Stimulated activated CD4-positive, alpha-beta T cell treated with anti-CD3 and anti-CD28 coated beads, Interleukin-2, amount 100 ng/mL, for 4 hours (primary cell): ENCODE measurements at places on chromosomes 11 and 22.
A peak's percentile ranks its signal among the peaks of the same experiment; 100 is the strongest.

DNA sequence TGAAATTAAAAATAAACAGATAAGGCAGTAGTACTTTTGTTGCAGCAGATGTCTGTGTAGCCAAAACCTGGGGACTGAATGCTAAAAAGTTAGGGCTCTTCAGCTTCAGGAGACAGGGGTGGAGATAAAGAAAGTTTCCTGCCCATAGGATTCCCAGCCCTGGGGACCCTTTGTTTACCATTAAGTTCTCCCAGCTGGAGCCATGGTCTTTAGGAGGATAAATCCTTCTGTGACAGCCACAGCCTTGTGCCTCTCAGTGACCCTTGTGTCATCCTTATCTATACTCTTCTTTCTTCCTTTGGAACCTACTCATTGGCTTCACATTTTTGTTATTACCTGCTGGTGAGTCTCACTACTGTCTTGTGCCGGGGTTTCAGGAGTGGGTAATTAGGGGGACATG is at the start of gene OR51M1:
TSS of gene OR51M1 (plus strand) at position 237 of the 400 bp plus-strand sequence. CDS start 5,587 bp downstream, outside the sequence.
- no peak for DNase-seq

DNA sequence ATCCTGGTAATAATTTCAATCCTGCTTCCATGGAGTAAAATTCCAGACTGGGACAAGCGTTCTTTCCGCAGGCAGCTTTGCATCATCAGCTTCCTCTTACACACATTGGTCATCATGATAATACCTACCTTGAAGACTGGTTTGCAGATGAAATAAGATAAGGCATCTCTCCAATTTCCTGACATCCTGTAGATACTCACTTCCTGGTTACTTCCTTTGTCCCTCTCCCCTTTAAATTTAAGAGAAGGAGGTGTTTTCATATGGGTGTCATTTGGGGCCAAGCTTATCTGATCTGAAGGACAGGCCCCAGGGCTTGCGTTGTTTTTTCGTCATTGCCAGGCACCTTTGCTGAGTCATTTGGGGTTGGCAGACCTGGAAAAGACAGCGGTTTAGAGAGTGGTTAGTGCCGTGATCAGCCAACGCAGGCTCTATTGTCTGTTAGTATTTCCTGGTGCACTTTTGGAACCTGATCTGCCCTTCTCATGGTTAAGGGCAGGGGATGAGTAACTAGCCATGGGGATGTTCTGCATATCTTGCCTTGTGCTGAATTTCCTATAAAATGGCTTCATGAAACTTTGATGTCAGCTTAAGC is 24.1 kb downstream of the GRAMD1B start:
- peak; percentile 24 for DNase-seq

DNA sequence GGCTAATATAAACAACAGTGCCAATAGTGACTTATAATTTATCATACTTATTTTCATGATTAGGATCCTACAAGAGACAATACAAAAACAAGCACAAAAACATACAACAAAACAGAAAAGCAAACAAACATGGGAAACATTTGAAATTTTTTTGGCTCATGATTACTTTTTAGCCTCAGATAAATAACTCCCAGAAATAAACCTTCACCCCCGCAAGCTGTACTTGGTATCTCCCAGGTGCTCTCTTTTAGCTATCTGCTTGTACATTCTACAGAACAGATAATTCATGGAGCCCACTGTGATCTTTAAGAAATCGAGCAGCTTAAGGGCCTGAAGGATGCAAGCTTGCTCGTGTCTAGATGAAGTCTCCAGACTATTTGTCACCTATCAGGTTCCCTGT is 883 bp downstream of the NXPE4 start:
- no peak for DNase-seq

DNA sequence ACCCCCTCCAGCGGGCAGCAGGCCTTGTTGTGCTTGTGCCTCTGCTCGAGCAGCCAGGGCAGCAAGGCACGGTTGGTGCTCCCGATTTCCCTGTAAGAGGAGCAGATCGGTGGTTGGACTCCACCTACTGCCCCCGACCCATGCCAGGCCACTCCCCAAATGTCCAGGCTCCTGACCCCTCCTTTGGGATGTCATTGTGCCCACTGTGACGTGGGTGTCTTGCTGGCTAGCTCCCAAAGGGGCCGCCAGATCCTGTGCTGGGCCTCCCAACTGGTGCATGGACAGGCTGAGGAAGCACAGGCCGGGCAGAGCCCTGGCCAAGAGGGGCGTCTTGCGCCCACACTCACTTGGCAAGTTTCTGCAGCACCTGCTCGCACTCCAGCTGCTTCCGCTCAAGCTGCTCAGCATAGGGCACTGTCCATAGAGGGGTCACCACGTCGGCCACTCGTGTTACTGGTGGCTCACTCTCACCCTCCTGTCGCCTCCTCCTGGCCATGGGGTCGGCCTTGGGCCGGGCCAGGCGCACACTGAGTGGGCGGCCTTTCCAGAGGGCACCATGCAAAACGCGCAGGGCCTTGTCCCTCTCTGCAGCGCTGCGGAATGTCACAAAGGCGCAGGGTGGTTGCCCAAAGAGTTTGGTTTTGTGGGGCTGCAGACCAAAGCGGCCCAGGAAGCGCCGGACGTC is at the start of gene RANBP1:
TSS of gene RANBP1 (plus strand) at position 414 of the 685 bp plus-strand sequence. CDS start at position 495, 81 bp downstream.
- DNase-seq: no peak

GRCh38 chr11:113356203-113356602 is 31.4 kb upstream of the ANKK1 start:
- DNase-seq: no peak

DNA sequence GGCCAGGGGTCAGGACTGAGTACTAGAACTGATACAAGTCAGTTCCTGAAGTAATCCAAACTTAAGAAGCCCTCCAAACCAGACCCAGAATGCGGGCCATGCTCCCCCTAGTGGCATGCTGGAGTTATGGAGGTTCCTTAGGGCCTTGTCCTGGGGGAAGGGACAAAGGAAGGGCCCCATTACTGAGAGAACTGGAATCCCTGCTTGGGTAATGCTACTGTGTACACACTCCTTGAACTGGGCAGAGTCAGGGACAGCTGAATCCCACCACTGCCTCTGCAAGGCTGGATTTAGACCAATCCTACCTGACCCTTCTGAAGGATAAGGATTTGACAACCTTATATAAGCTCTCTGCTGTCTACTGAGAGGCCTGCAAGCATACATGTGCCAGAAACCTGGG is 97.3 kb upstream of the AKIP1 start:
- DNase-seq: peak; percentile 9

DNA sequence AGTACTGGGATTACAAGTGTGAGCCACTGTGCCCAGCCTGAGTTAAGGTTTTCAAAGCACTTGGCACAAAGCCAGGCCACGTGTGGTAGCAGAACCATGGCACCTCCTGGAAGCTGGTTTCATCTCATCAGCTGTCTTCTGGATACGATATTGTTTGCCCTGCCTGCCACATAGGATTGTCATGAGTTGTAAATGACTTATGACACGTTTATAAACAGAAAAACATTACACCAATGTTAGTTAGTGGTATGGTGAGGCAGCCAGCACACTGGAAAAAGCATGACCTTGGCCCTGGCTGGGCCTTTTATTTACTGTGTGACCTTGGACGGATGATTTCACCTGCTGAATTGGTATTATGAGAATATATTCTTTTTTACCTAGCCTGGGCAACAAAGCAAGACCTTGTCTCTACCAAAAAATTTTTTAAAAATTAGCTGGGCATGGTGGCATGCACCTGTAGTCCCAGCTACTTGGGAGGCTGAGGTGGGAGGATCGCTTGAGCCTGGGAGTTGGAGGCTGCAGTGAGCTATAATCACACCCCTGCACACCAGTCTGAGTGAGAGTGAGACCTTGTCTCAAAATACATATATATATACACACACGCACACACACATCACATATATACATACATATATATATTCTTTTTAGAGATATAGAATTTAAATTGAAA is 24.0 kb upstream of the MYH9 start:
- DNase-seq: peak; percentile 10

GRCh38 chr11:47642099-47642855 is at the start of gene MTCH2:
Gene MTCH2 (minus strand): TSS chr11:47642559. CDS start chr11:47642465, 94 bp downstream.
- peak; percentile 93 for DNase-seq

DNA sequence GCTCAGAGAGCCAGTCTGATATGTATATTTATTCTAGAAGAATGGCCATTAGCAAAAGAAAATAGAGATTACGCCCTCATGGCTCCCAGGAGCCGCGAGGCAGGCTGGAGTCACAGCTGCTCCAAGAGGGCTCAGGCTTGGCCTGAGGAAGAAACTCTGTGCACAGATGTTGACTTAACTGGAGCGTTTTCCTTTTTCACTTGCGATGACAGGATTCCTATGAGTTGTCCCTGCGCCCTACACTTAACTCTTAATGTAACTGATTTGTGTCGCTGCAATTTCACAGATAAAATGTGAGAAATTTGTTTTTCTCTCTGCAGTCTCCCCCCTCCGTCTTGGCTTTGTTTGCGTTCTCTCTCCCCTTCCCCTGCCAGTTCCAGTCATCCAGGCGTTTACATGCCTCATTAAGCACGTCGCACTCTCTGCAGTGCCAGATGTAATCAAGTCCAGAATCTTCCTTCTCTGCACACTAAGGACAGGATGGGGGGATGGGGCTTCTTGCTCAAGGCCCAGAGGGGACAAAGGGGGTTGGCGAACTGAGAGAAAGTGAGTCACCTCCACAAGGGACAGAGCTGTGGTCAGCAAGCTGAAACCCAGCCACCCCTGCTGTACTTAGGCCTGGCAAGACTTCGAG is 1060.1 kb downstream of the NTM start:
- no peak for DNase-seq

DNA sequence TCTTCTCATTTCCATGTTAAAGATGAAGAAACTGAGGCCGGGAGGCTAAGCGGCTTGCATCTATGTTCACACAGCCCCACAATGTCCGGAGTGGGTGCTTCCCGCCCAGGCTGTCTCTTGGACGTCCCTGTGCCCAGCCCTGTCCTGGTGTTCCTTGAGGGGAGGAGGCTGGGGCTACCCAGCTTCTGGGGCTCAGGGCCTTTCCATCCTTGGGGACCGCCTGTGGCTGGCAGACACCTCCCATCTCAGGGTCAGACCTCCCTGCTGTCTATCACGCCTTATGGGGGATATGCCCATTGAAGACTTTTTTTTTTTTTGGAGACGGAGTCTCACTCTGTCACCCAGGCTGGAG is 95.5 kb downstream of the WNT7B start:
- DNase-seq: no peak

GRCh38 chr22:25497716-25498115 is 66.8 kb upstream of the GRK3 start:
- no peak for DNase-seq

DNA sequence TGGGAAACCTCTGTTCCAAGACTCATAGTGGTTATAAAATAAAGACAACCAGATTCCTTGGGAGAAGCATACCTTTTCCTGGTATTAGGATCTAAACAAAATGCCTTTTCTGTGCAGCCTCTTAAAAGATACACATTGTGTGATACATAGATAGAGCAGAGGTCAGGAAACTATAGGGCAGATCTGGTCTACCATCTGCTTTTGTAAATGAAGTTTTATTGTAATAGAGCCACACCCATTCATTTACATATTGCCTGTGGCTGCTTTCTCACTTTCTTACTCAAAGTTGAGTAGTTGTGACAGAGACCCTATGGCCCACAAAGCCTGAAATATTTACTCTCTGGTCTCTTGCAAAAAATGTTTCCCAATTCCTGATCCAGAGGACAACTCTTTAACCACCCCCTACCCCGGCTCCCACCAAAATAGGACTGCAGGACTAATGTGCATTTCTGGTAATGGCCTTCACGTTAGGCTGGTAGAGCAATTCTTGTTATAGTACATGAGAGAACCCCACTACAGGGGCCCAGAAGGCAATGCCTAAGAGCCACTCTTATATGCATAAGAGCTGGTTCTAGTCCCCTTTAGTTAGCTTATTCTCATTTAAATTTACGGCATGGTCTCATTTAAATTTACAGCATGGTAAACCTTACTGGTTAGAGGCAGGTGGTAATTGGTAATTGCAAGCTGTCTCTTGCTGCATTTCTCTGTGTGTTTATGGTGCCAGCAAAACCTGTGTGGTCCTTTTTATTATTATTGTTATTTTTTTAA is 76.8 kb upstream of the YWHAH start:
- no peak for DNase-seq

DNA sequence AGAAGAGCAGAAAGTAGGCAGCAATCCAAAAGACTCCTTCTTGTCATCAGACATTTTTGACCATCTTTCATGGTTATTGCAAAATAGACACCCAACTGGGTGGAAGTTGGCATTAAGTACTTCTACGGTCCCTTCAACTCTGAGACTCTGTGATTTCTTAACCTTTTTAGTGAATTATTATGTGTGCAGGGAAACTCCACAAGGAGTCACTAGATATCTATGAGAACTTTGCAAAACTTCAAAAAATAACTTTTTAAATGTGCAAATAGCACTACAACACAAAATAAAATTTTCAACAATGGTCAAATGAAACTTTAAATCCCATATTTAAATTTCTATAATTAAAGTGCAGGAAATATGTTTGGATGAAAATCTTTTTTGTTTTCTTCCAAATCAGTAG is 88.7 kb downstream of the SLC17A6 start:
- no peak for DNase-seq

- DNase-seq: no peak
These were observed 8.6 kb downstream of the CCDC34 start for GRCh38 chr11:27354359-27354965.

DNA sequence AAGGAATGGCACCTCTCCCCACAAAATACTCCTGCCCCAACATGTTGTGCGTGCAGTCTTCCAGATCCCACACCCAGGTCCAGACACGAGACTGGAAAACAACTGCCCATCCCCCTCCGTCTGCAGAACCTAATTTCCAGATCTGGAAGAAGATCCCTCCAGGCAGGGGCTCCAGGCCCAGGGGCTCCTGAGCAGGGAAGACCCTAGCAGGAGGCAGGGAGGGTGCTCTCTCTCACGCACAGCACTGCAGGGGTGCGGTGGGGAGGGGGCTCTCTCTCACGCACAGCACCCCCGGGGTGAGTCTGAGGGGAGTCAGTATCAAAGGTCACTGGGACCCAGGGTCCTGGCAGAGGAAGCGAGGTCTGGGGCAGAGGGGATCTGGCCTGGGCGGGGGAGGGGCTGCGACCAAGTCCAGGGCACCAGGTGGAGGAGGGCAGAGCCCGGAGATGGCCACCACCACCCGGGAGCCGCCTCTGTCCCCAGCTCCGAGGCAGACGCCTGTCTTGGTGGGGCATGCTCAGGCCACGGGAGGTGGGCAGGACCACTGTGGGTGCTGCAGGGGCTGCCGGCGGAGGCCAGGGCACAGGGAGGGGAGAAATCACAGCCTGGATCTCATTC is 1.7 kb downstream of the MLC1 start:
- no peak for DNase-seq

DNA sequence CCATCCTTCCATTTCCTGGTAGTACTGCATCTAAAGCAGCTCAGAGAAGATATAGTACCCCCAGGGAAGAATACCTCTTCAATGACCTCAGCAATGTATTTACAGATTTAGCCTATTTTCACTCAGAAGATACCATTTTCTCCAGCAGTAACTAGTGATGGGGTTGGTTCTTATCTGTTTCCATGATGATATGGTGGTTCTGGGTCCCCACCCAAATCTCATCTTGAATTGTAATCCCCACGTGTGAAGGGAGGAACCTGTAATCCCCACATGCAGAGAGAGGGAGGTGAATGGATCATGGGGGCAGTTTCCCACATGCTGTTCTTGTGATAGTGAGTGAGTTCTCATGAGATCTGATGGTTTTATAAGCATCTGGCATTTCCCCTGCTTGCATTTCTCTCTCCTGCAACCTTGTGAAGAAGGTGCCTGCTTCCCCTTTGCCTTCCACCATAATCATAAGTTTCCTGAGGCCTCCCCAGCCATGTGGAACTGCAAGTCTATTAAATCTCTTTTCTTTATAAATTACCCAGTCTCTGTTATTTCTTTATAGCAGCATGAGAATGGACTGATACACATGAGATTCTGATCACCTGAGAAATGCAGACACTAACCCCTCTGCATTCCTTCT is 139.2 kb downstream of the CCDC81 start:
- DNase-seq: no peak
